ELR (cell line): ENCODE measurements at places on chromosomes 2 and 18.

- peak; percentile 14 for DNase-seq
Observed at GRCh38 chr18:65938592-65939372, 188.0 kb downstream of the CDH7 start.

- peak; percentile 84 for DNase-seq
Observed at GRCh38 chr2:72864500-72864899, 22.7 kb upstream of the SPR start.

DNA sequence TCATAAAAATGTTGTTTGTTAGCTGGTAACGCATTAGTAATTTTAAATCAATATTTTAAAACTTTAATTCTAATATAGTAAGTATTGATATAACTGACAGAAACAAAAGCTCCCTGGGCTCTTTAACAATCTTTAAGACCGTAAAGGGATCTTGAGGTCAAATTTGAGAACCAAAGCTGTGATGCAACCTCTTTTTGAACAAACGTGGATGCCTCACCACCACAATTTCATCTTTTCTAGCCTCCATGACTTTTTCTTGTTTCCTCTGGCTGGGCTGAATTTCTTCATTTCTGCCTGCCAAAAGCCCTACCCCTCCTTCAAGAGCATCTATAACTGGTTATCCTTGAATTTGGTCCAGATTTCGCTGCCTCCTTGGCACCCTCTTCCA is 563 bp upstream of the POLE4 start:
- DNase-seq = no peak

- no peak for DNase-seq
Observed at GRCh38 chr18:34223893-34224422, 755 bp downstream of the NOL4 start.

DNA sequence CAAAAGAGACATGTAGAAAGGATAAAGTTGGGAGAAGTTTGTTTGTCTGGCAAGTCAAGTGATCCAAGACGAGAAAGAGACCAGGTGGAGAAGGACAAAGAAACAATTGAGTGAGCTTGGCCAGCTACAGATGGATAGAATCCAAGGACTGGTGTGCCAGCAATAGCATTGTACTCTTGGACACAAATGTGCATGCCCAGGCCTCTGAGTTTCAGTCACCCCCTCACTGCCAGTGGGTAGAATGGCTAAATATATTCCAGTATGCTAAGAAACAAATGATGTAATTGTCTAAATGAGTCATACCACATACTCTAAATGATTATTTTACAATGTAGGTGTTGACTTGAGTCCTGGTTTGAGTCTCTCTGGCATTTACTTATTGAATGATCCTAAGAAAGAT is 881.3 kb downstream of the LRRTM4 start:
- no peak for DNase-seq

- peak; percentile 0 for DNase-seq
Observed at GRCh38 chr2:129396980-129397599, 582.4 kb upstream of the RAB6C start.

DNA sequence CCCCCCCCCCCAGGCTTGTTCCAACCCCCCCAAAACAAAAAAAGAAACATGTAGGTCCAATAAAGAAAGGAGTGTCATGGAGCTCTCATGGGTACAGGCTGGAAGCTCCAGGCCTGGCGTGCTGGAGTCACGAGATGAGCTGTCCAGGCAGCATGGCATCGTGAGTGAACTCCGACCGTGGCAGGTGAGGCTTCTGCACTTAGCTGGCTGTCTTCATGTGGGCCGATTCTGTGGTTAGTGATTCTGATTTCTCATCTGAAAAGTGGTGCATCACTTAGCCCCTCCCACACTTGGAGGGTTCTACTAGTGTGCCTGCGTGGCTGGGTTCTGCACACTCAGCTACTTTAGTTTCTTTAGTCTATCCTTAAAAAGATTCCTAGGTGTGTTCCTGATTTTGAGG is 126.4 kb upstream of the MGAT5 start:
- DNase-seq = no peak

DNA sequence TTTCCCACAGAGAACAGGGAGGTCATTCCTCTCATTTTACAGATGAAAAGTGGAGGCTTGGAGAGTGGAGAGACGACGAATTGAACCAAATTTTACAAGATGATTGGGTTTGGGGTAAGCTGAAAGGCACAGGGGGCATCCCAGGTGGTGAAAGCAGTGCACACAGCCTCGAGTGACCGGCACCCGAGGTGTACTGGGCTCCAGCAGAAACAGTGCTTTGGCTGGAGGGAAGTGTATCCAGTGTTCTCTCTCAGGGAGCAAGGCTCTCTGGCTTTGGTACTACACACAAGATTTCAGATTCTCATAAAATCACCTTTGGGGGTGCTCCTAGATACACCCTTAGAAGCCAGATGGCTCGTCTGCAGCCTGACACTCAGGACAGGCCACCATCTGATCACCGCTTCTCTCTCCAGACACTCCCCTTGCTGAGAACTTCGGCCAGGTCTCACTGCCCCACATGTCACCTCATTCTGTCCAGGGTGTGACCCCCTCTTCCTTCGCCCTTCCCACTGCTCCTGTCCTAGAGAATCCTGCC is 339.6 kb downstream of the CYRIA start:
- no peak for DNase-seq

GRCh38 chr18:62576845-62577512 is 54.2 kb downstream of the ZCCHC2 start:
- no peak for DNase-seq

- DNase-seq = no peak
Observed at GRCh38 chr2:209734805-209735204, 36.8 kb upstream of the UNC80 start.

- peak; percentile 68 for DNase-seq
Observed at GRCh38 chr2:168538534-168538933, 82.5 kb downstream of the CERS6 start.

DNA sequence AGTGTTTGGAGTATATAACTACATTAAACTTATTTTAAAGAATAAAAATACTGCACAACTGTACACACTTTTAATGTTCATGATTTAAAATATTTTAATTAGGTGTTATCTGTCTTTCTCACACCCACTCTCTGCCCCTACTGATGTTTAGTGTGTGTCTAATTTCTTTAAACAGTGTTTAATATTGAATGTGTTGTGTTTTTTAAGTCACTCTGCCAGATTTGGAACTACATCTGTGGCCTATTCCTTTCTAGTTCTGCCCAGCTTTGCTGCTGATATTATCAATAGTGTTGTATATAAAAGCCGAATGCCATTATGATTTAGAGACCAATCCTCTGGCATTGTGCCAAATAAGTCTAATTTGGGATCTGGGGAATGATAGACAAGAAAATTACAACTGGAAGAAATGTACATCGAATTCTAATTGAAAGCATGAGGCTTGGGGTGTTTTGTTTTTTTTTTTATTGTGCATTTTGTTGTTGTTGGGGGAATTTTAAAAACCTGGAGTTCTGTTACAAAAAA is 398.0 kb downstream of the CPS1 start:
- no peak for DNase-seq

DNA sequence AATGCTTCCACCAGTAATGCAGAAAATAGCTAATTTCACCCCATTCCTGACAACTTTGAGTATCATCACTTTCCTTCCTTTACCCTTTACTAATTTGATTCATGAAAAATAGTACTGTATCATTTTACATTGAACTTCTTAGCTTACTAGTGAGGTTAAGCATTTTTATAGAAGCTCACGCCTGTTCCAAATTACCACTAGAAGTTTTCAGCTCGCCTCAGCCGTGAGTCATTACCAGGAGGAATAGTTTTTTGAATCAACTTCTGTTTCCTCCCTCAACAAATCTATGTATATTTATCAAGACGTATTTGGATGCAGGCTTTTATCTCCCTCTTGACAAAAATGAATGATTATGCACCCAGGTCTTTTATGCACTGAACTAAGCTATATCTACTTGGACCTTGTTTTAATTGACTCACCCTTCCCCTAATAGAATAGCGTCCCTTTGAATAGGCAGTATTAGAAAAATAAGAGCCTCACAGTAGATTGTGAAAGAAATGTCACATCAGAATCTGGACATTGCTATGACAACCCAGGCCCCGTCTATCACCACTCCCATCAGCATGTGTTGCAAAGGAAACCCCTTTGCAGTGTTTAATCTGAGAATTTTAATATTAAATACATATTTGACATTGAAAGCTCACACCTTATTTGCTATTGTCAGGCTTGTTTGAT is 207.4 kb upstream of the NRP2 start:
- DNase-seq = peak; percentile 15

GRCh38 chr2:50004667-50005066 is 850.4 kb upstream of the FSHR start:
- no peak for DNase-seq

- no peak for DNase-seq
Observed at GRCh38 chr2:20977520-20978180, 66.2 kb downstream of the APOB start.

DNA sequence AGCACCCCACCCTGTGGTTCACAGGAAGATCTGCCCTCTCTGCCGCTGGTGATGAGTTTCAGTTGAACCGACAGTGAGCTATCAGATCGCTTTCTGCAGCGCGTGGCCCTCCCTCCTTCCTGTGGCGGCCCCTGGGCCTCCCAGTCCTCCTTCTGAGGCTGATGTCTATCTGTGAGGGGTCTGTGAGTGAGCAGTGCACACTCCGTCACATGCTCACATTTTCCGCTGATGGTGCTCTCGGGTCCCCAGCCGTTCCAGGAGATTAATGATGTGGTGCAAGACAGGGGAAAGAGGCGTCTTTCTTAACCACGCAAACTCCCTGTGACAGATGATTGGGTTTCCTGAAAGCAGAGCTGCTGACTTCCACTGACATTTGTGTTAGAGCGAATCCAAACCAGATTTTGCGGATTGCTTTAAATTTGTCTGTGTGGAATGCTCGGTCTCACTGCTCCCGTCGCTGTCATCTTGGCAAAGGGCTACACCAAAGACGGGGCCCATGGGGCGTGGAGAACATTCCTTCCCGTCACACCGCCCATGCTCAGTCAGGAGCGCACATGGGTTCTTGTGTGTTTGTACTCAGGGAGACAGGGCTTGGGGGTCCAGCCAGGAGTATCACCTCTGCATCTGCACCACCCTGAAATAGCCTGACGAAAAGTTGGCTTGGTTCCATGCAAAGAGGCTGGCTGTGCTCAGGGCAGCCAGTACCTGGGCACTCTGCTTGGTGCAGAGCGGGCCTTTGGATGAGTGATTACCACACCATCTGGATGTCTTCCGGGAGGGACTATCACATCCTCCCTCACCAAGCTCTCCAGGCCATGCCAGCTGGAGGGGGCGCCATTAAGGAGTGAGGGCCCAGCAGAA is 154.7 kb upstream of the HS6ST1 start:
- no peak for DNase-seq

DNA sequence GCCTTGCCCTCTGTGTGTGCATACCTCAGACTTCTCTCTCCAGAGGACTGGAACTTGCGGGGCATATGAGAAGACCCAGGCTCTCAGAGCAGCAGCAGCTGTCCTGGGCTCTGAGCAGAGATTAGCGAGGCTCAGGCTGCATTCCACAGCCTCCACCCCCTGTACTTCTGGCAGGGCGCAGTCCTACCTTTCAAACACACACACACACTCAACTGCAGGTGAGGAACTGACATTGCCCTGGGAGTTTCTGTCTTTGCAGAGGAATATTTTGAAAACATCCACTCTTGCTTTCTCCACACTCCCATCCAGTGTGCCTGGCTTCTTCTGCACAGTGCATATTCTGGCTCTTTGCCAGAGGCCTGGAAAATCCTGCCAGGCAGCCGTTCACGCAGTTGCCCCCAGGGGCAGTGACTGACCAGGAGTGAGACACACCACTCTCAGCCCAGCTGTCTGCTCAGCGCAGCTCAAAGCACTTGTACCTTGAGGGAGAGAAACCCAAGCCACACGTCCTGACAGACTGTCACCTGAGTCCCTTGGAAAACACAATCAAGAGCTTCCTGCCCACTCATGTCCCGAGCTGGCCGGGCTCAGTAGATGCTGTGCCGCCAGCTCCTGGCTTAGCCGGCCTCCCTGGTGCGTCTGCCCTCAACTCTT is 460.8 kb downstream of the RNF144A start:
- DNase-seq = no peak

DNA sequence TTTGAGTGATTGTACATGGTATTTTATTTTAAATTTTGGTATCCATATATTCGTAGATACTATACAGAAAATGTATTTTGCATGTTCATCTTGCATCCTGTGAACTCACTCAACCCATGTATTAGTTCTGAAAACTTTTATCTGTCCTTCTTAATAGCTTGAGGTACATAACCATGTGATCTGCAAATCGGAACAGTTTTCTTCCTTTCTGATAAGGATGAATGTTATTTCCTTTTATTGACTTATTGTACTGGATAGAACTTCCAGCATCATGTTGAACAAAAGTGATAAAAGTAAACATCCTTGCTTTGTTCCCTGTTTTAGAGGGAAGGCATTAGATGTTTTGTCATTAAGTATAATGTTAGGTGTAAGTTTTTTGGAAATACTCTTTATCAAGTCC is 554.7 kb downstream of the GALR1 start:
- DNase-seq = no peak

- DNase-seq = peak; percentile 46
Observed at GRCh38 chr2:84458551-84459017, 496 bp downstream of the SUCLG1 start.
